ENCODE measurements at places on chromosomes 5 and 9. TPM values are rescaled to one million over a fixed set of nuclear protein-coding genes. Genes with fewer than 3 reads are reported as not detected.

DNA sequence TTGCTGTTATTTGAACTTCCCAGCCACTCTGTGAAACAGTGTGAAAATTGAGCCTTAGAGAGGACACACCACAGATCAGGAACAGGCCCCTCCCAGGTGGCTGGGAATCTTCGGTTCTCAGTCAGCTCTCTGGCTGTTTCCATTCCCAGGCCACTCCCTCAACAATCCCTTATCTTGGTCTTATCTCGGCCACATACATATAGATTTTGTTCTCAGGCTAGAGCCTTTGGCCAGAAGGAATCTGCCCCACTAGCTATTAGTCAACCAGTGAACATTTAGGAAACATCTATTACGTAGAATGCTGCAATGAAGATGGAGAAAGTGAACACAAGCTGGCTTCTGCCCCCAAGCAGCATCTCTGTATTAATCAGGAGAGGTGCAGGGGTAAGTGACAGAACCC, 21.0 kb upstream of the WWC1 start:
- H3K4me3 ChIP-seq, result no peak overlapping the region
- no peak overlapping the region for H3K27ac ChIP-seq
- H3K27me3 ChIP-seq, result no peaks in the 10 kb centered on the region
- no peak for DNase-seq
- peaks cover 8% of the 10 kb centered on the region for H3K4me1 ChIP-seq
- no peaks in the 10 kb centered on the region for H3K36me3 ChIP-seq

- no peak overlapping the region for H3K4me3 ChIP-seq
- DNase-seq, result no peak
- no peaks in the 10 kb centered on the region for H3K27me3 ChIP-seq
- peaks cover 27% of the 10 kb centered on the region for H3K4me1 ChIP-seq
- H3K27ac ChIP-seq, result peak overlapping the region; percentile 93
Measured at GRCh38 chr9:134189470-134190231, 25.3 kb upstream of the RNU6ATAC start.

DNA sequence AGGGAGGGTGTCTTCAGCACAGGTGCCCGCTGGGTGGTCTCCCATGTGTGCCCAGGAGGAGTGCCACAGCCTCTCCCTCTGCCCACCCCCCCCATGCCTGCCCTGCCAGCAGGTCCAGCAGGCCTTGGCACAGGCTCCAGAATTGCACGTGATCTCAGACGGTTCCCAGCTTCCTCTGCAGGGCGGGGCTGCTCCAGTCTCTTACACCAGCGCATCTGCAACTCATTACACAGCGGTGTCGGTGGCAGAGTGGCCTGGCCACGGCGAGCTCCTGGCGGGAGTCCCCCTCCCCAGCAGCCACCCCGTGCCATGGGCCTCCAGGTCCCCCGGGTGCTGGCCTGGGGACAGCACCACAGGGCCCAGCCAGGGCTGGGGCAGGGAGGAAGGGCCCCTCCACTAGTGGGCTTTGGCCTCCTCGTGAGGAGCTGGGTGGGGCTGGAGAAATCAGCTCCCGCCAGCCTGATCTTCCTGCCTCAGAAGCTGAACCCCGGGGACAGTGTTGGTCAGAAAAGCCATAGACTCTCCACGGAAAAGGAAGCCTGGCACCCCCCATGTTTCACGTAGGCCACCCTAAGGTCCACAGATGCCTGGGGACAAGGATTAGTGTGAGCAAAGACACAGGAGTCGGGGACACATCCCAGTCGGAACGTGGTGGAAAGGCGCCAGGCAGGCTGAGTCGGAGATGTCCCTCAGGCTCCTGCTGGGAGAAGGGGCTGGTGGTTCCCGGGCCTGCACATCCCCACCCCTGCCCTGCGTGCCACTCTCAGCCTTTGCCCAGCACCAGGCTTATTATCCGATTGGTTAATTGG, 40.2 kb downstream of the RXRA start:
- H3K36me3 ChIP-seq, result no peaks in the 10 kb centered on the region
- DNase-seq, result peak; percentile 60
- peak overlapping the region; percentile 92 for H3K27ac ChIP-seq

DNA sequence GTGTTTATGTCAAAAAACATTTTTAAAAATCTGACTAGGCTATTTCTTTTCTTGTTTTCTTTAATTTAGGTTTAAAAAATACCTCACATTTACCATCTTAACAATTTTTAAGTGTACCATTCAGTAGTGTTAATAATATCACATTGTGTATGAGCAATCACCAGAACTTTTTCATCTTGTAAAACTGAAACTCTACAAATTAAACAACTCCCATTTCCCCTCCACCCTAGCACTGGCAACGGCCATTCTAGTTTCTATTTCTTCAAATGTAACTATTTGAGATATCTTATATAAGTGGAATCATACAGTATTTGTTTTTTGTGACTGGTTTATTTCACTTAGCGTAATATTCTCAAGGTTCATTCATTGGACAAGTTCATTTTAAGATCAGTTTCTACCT, 27.7 kb downstream of the PLCXD3 start:
- H3K4me3 ChIP-seq, result no peak overlapping the region
- H3K4me1 ChIP-seq, result no peaks in the 10 kb centered on the region
- H3K27ac ChIP-seq, result no peak overlapping the region
- no peak for DNase-seq

- H3K27me3 ChIP-seq, result no peaks in the 10 kb centered on the region
- DNase-seq, result no peak
Measured at GRCh38 chr5:2453781-2454180, 297.7 kb downstream of the IRX2 start.

DNA sequence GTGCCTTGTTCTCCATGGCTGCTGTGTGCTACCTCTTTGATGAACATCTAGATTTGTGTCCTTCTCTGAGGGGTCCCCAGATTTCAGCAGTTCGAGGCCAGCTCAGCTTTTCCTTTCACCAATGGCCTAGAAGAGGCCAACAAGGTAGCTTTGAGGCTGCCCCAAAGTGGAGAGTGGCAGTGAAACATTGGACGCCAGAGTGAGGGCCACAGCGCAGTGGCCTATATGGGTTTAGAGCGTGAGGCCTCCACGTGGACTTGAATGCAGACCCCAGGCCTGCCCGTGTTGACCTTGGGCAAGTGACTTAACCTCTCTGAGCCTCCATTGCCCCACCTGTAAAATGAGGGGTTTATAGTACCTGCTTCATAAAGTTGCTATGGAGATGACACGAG, 11.8 kb downstream of the MYOZ3 start:
- H3K4me1 ChIP-seq, result peaks cover 10% of the 10 kb centered on the region
- H3K27me3 ChIP-seq, result no peaks in the 10 kb centered on the region
- no peak overlapping the region for H3K27ac ChIP-seq

GRCh38 chr9:72974501-72974900, 21.6 kb upstream of the ALDH1A1 start:
- no peaks in the 10 kb centered on the region for H3K27me3 ChIP-seq
- no peak for DNase-seq
- H3K4me1 ChIP-seq, result peaks cover 12% of the 10 kb centered on the region
- no peak overlapping the region for H3K4me3 ChIP-seq
- H3K36me3 ChIP-seq, result no peaks in the 10 kb centered on the region

GRCh38 chr9:3433066-3433465, 92.7 kb downstream of the RFX3 start:
- no peak for DNase-seq
- H3K4me1 ChIP-seq, result peaks cover 3% of the 10 kb centered on the region
- no peaks in the 10 kb centered on the region for H3K36me3 ChIP-seq

The SPINK7 gene
- total RNA-seq, result not detected

The SGTB gene
- total RNA-seq, result 2.7 TPM

The BTNL3 gene
- total RNA-seq, result 0.19 TPM

All from liver (tissue), 10 donors.